ENCODE measurements at places on chromosomes 4 and X. TPM values are rescaled to one million over a fixed set of nuclear protein-coding genes. Genes with fewer than 3 reads are reported as not detected.

DNA sequence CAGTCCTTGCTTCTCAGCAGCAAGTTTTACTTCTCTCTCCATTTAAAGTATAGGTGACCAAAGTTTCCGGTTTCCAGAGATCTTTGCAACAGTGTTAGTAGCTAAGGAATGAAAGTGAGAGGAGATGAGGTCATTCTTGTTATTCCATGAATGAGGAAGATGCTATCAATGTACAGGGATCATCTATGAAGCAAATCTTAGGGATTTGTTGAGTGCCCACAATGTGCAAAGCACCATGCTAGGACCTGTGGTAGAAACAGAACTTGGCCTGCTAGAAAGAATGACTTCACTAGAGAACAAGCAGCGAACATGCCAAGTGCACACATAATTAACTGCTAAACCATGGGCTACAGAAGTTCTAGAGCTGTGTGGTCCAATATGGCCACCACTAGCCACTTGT, 112.5 kb downstream of the MID1 start:
- H3K27me3 ChIP-seq, result no peaks in the 10 kb centered on the region
- H3K4me1 ChIP-seq, result peaks cover 54% of the 10 kb centered on the region
- peak; percentile 52 for DNase-seq
- no peak overlapping the region for H3K4me3 ChIP-seq
- H3K36me3 ChIP-seq, result no peaks in the 10 kb centered on the region

Gene GSX2
- 0.34 TPM for total RNA-seq

DNA sequence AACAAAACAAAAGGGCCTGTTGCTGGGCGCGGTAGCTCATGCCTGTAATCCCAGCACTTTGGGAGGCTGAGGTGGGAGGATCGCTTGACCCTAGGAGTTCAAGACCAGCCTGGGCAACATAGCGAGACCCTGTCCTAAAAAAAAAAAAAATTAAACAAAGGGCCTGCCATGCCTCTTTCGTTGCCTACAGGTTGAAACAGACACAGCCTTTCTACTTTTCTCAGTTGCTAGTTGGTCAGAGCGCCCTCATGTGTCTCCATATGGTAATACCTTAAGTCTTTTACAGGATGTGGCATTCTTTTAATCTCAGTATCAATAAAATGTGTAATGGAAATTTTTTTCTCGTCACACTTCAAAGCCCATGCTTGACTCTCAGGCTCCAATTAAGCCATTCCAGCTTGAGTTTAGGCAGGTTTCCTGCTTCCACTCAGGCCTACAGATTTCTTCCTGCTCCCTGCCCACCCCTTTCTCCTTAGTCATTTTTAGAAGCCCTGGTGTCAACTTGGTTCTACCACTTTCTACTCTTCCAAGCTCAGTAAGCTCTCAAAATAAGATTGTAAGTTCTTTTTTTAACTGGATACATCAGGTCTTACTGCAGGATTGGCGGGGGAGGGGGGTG, 4.6 kb upstream of the SOWAHD start:
- H3K4me1 ChIP-seq, result peaks cover 17% of the 10 kb centered on the region
- DNase-seq, result peak; percentile 80
- H3K4me3 ChIP-seq, result no peak overlapping the region
- no peaks in the 10 kb centered on the region for H3K36me3 ChIP-seq
- H3K27me3 ChIP-seq, result no peaks in the 10 kb centered on the region

- peak; percentile 76 for DNase-seq
- H3K27me3 ChIP-seq, result no peaks in the 10 kb centered on the region
- H3K4me1 ChIP-seq, result peaks cover 4% of the 10 kb centered on the region
- no peaks in the 10 kb centered on the region for H3K36me3 ChIP-seq
These were observed at the start of gene GAB1 for GRCh38 chr4:143336781-143337599. GAB1 (plus strand) TSS chr4:143336876; CDS start chr4:143337189, 313 bp downstream.

Gene CXCL9
- total RNA-seq, result not detected

DNA sequence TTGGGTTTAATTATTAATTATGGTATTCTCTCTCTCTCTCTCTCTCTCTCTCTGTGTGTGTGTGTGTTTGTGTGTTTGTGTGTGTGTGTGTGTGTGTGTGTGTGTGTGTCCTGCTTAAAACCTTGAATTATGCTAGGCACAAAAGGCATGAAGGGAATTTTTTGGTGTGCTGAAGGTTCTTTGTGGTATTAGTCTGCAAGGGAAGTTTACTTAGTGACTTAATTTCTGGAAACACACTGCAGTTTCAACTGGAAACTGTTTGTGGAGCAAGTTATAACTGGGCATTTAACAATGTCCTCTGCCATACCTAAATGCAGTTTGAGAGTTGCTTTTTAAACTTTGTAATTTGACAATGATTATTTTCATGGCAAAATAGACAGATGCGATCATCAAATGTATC, 111.7 kb downstream of the FRMPD4 start:
- H3K27ac ChIP-seq, result no peak overlapping the region
- DNase-seq, result no peak
- H3K27me3 ChIP-seq, result no peaks in the 10 kb centered on the region
- no peaks in the 10 kb centered on the region for H3K4me1 ChIP-seq
- no peak overlapping the region for H3K4me3 ChIP-seq

Gene MGST2
- total RNA-seq, result 27.2 TPM

DNA sequence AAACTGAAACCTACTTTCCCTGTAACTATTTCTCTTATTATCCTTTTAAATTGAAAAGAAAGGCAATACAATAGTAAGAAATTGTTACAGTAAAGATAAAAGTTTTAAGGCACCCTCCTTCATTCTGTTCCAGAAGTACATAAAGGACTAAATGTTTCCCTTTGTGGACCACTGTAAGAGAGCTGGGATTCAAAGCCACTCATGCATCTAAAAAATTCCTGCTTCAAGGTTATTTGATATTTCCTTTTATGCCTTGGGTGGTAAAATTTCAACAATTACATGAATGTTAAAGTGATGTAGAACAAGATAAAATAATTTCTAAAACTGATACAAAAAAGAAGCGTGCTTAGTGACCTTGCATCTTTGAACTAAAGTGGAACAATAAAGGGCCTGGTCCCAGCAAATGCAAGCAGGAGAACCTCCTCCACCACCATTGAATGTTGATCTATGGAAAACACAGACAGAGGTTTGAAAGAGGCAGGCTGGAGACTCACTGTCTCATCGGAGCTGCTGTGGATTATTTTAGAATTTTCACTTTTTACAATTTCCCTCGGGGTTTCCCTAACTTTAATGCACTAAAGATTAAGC, 42.3 kb upstream of the PRSS12 start:
- H3K4me1 ChIP-seq, result peaks cover 26% of the 10 kb centered on the region
- H3K27ac ChIP-seq, result no peak overlapping the region
- no peak for DNase-seq

DNA sequence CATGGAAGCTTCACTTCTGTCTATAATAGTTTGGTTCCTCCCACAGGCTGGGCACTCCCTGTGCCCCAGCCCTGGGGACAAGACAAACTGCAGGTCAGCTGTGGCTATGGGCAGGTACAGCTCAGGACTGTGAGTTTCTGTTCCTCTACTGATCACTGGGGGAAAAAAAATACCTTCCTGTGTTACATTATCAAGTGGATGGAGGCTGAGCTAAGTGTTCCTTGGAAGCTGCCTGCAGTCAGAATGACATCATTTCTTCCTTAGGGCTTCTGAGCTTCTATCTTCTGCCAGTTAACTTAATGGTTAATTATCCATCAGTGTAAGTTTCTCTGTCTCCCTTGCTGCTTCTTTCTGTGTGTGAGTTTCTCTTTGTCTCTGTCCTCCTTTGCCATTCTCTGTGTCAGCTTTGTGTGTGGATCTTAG, 4.6 kb downstream of the RAB33A start:
- H3K4me1 ChIP-seq, result no peaks in the 10 kb centered on the region
- no peaks in the 10 kb centered on the region for H3K27me3 ChIP-seq
- no peaks in the 10 kb centered on the region for H3K36me3 ChIP-seq
- no peak overlapping the region for H3K27ac ChIP-seq
